ENCODE measurements at places on chromosomes 13 and 19. TPM values are rescaled to one million over a fixed set of nuclear protein-coding genes. Genes with fewer than 3 reads are reported as not detected.

DNA sequence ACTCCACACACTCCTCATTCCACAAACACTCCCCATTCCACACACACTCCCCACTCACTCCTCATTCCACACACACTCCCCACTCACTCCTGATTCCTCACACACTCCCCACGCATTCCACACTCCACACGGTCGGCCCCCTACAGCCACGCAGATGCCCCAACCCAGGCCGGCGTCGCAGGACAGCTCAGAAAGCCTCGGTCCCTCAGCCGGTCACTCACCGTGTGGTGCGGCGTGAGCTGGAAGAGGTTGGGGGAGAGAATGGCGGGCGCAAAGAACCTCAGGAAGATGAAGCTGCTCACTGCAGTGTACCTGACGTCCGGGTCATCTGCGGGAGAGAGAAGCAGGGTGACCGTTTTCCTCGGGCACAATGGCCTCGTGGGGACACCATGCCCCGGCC lies 39.0 kb upstream of the C13orf46 start:
- no peak overlapping the region for H3K4me3 ChIP-seq
- no peaks in the 10 kb centered on the region for H3K4me1 ChIP-seq
- no peaks in the 10 kb centered on the region for H3K27me3 ChIP-seq
- DNase-seq = no peak
- H3K27ac ChIP-seq = no peak overlapping the region
- peaks cover 5% of the 10 kb centered on the region for H3K36me3 ChIP-seq

GRCh38 chr13:109913936-109914510 lies 127.6 kb upstream of the IRS2 start:
- H3K36me3 ChIP-seq = no peaks in the 10 kb centered on the region
- H3K4me1 ChIP-seq = no peaks in the 10 kb centered on the region
- no peaks in the 10 kb centered on the region for H3K27me3 ChIP-seq
- H3K27ac ChIP-seq = no peak overlapping the region

Gene GARIN5A
- polyA plus RNA-seq = not detected

DNA sequence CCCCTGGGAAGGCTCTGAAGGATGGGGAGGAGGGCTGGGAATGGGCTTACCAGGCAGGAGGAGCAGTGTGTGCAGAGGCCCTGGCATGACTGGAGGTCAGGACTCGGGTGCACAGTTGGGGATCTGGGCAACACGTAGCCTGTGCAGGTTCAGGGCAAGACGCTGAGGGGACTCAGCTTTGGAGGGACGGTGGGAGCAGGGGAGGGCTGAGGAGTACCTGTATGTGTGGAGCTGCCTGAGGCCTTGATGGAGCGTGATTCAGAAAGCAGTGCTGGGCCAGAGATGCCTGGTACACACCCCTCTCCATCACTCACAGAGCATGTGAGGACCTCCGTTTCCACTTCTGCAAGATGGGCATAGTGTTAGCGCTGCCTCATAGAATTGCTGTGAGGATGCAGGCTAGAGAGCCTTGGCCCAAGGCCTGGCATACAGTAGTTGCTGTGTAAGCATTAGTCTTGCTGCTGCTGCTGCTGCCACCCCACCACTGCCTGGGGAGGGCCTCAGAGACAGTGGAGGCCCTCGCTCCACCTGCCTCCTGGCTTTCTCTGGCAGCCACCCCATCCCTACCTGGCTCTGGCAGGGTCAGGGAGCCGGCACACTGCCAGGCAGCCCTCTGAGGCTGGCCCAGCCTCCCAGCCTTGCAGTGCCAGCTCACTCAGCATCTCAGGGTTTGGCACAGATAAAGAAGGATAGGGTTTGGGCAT lies 2.4 kb downstream of the PAK4 start:
- no peak overlapping the region for H3K4me3 ChIP-seq
- H3K27me3 ChIP-seq = no peaks in the 10 kb centered on the region
- no peaks in the 10 kb centered on the region for H3K36me3 ChIP-seq
- DNase-seq = no peak
- no peaks in the 10 kb centered on the region for H3K4me1 ChIP-seq

DNA sequence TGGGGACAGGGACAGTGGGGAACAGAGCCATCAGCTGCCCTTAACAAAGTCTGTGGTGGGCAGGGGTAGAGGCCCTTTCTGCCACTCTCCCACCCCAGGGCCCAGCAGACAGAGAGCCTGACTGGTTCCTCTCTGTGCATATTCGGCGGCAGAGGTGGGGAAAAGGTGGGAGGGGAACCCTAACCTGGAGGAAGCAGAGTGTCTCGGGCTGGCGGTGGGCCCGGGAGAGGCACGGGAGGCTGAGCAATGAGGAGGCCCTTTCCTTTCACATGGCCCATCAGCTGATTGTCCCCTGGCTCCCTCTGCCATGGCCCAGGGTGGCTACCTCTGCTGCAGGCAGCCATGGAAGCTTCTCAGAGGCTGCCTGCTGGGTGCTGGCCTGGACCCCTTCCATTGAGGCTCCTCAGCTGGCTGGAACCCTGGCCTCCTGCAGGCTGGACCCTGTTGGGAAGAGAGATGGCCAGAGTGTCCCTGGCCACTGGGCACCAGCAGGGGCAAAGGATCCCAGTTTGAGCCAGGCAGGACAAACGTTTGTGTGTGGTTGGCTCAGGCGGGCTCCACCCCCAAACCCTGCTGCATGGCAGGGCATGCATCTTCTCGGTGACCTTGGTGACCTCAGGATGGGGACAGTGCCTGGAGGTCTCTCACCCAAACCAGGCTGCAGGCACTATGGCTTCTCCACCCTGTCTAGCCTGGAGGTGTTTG lies 202.8 kb upstream of the ZNF536 start:
- H3K27me3 ChIP-seq = no peaks in the 10 kb centered on the region
- DNase-seq = no peak
- H3K4me1 ChIP-seq = no peaks in the 10 kb centered on the region
- H3K27ac ChIP-seq = no peak overlapping the region
